ENCODE measurements at places on chromosomes 6 and 20.

DNA sequence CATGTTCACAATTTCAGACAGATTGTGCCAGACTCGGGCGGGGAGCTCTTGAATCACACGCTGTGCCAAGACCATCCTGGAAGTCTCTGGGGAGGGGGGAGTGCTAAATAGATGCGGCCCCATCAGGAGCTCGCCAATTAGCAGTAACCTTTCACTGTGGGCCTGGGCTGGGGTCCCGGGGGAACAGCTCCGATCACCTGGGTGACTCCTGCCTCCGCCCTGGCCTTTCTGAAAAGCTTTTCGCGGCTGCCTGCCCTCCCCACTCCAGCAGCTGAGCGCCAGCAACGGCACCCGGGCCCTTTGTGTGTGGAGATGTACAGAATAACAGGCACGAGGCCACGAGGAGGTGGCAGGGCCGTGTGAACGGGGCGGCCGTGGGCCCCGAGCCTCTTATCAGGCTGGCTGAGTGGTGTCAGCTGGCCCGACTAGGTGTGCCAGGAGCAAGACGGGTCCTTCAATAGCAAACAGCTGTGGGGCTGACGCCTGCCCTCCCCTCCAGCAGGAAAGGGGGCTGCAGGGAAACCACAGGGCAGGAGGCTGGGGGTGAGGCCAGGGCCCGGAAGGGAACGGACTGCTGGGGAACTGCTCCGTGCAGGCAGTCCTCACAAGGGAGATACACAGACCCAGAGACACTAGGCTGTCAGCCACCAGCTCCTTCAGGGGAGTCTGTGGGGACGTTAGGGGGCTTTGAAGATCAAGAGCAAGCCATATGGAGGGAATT, 56.8 kb downstream of the NOL4L start:
- DNase-seq = no peak

DNA sequence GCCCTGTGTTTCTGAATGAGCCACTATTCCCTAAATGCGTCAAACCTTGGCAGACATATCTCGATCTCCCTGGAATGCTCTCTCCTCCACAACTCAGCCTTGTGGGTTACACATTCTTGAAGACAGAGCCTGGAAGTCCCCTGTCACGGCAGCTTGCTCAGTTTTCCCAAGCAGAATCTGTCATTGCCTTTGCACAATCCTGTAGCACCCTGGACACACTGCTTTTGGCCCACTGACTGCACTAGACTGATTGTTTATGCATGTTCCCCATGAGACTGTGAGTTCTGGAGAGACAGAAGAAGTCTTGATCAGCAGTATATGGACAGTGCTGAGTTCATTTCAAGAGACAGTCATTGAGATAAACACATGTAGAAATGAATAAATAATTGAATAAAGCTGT, 406.7 kb downstream of the CD83 start:
- no peak for DNase-seq

DNA sequence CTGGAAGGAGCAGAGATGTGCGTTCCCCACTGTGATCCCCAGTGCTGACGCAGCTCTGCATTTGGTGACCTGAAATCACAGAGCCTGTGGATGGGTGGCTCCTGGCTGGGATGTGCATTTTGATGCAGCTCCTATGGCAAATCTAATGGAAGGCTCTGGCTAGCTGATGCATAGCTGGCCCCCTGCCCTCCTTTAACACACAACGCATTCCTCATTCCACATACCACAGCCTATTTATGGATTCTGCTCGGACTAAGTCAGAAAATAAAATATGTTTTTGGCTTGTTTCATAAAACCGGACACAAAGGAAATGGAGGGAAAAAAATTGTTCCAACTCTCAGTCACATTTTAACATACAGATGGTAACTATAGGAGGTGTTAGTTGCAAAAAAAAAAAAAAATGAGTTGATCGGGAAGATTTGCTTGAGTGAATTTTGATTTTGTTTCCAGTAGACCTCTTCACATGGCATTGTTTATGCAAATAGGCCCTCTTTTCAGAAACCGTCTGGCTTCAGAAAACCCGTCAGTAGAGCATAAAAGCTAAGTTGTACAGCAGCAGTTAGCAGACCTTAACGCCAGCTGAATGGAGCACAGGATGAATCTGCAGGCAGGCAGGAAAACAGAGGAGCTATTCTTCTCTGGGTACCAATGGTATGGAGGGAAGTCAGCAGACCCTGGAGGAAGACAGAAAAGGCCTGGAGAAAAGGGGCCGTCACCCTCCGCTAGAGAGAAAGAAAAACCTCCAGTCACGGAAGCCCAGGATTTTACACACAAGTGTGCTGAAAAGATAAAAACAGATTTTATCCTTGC, 215.4 kb downstream of the HDGFL1 start:
- no peak for DNase-seq

DNA sequence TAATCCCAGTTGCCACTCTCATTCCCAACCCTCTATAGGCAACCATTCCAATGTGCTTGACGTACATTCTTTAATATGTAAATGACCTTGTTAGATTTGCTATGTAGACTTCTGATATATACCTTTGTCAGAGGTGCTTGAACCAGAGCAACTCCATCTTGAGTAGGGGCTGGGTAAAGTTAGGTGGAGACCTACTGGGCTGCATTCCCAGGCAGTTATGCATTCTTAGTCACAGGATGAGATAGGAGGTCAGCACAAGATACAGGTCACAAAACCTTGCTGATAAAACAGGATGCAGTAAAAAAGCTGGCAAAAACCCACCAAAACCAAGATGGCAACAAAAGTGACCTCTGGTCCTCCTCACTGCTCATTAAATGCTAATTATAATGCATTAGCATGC, 8.3 kb upstream of the HM13 start:
- no peak for DNase-seq

DNA sequence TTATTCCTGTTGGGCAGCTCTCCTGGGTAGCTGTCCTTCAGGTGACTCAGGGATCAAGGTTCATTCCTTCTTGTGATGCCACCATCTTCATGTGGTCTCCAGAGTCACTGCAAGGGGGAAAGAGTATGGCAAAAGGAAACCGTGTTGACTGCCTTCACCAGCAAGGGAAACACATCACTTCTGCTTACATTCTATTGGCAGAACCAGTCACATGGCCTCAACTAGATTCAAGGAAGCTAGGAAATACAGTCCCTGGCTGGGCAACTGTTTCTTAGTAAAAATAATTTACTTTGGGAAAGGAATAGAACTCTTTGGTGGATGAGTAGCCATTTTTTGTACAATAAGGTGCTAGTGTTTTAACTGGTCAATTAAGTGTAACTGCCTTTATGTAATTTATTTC, 5.3 kb downstream of the ANKRD6 start:
- DNase-seq = no peak

DNA sequence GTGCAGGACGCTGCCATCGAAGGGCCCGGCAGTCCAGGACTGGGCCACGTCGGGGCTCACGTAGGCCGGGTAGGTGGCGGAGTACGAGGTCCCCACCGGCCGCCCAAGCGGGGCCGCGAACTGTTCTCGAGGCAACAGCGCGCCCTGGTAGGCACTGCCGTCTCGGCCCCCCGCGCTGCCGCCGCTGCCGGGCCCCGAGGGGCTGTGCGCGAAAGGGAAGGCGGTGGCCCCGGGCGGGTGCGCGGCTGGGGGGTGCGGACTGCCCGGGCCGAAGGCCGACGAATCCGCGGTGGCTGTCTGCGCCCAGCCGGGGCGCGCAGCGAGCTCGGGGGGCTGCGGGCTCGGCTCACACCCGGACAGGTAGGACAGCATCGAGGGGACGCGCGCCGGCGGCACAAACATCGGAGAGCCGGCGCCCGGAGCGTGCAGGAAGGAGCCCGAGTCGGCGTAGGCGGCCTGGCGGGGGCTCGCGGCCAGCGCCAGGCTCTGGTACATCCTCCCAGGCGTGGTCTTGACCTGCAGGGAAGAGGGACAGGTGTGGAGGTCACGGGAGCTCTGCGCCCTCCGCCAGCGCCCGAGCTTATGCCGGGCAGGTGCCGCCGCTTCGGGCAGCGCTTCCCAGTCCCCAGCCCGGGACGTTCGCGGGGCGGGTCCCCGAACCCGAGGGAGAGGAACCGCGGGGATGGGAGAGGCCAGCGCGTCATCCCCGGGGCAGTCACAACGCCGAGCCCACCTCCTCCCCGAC, 596 bp downstream of the GATA5 start:
- no peak for DNase-seq

Measured in NCI-H2029 treated with DMSO at 0.1 percent for 48 hours (cell line).